T follicular helper cell (primary cell): ENCODE measurements at places on chromosomes 12 and 14.

DNA sequence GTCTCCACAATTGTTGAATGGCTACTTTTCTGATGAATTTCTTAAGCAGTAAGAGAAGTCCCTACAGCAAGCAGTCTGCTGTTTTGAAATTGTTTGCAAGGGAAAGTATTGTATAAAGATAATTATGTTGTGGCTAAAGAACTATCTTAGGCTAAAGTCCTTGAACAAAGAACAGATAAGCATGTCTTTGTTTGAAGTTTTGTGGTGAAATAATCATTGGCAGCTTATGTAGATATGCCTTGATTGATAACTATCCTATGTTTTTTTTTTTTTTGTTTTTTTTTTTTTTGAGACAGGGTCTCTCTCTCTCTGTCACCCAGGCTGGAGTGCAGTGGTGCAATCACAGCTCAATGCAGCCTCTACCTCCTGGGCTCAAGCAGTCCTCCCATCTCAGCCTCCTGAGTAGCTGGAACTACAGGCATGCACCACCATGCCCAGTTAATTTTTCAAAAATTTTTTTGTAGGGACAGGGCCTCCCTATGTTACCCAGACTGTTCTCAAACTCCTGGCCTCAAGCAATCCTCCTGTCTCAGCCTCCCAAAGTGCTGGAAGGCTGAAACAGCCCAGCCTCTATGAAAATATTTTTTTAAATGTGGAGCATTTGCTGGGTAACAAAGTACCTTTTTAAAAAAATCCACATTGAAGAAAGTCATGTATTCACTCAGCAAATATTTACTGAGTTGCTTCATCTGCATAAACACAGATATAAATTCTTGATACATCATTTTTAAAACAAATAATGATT, 80.8 kb downstream of the LLPH start:
- no peak for DNase-seq

DNA sequence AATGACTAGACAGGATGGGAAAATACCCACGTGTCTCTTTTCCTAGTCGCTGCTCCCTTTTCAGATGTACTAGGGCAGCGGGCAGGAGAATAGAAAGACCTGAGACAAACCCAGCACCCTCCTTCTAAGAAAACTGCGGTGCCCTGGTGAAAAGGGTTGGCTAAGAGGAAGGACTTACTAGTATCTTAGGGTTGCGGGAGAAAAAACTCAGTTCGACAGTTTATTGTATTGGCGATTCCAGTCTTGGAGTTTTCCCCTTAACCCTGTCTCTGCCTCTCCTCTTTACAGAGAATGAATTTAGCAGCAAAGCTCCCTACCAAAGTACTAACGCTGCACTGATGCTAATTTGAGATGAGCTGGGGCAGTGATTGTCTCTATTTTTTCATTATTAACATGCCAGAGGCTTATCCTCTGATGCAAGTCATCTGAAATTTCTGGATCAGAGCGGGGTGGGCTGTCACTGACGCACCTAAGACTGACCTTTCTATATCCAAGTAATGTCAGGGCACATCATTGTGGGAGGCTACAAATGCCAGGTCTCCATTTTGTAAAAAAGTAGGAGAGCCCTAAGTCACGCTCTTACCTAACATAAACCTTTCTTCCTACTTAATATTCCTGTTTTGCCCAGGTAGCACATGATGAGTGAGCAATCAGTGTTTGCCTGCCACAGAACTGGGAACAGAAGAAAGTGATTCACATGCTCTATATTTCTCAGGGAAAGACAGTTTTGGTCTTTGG, 916 bp upstream of the PAWR start:
- DNase-seq, result no peak

DNA sequence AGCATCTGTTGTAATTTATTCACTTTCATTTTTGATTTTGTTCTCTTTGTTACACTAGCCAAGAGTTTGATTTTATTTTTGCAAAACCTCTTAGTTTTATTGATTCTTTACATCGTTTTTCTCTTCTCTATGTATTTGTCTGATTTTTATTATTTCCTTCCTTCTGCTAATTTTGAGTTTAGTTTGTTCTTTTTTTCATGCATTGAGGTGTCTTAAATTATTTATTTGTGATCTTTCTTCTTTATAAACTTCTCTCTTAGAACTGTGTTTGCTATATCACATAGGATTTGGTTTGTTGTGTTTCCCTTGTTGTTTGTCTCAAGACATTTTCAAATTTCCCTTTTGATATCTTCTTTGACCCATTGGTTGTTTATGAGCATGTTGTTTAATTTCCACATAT, 51.7 kb upstream of the NFKBIA start:
- no peak for DNase-seq

DNA sequence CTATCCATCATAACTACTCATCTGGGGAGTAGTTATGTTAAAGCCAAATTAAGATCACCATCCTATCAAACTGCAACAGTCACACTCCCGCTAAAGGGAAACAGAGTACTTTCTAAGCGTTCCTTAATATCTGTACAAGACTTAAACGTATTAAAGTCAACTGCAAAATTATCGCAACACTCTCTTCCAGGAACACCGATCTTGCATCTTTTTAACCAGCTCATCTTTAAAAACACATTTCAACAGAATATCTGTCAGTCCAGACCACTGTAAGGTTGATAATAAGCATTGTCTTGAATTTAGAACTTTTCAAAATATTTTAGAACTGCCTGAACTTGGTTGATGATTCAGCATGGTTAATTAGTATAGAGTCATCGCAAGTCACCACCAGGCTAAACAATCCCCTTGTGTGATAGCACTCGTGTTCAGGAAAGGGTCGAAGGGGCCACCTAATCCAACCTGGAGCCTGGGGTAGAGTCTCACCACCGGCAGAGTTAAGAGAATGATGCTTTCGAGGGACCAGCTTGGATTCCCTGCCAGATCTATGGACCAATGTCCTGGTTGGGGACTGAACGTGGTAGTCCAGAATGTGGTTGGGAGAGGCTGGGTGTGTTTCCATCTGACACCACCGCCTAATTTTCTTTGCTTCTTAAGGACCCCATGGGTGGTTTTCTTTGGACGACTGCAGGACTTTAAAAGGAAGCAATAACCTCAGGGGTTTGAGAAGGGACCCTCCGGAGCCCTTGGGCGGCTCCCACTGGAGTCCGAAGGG, 890 bp downstream of the SPTLC2 start:
- no peak for DNase-seq

DNA sequence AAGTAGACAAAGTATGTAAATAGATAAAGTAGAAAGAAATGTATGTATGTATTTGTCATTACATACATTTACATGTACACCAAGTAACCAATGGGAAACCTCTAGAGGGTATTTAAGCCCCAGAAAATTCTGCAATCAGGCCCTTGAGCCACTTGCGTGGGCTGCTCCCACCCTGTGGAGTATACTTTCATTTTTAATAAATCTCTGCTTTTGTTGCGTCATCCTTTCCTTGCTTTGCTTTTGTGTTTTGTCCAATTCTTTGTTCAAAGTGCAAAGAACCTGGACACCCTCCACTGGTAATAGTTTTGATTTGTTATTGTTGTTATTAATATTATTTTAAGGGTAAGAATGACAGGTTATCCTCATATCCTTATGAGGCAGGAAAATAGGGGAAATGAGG, 21.8 kb downstream of the CAPS2 start:
- DNase-seq, result no peak

GRCh38 chr14:81430235-81430634, 30.1 kb upstream of the STON2 start:
- DNase-seq, result no peak

DNA sequence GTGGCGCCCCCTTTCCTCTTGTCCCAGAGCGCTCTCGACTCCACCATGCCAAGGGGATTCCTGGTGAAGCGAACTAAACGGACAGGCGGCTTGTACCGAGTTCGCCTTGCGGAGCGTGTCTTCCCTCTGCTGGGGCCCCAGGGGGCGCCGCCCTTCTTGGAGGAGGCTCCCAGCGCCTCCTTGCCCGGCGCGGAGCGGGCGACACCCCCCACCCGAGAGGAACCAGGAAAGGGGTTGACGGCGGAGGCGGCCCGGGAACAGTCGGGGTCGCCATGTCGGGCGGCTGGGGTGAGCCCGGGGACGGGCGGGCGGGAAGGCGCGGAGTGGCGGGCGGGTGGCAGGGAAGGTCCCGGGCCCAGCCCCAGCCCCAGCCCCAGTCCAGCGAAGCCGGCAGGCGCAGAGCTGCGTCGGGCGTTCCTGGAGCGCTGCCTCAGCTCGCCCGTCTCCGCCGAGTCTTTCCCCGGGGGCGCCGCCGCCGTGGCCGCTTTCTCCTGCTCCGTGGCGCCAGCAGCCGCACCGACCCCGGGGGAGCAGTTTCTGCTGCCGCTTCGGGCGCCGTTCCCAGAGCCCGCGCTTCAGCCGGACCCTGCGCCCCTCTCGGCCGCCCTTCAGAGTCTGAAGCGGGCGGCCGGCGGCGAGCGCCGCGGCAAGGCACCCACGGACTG, 376 bp downstream of the INSM2 start:
- no peak for DNase-seq

DNA sequence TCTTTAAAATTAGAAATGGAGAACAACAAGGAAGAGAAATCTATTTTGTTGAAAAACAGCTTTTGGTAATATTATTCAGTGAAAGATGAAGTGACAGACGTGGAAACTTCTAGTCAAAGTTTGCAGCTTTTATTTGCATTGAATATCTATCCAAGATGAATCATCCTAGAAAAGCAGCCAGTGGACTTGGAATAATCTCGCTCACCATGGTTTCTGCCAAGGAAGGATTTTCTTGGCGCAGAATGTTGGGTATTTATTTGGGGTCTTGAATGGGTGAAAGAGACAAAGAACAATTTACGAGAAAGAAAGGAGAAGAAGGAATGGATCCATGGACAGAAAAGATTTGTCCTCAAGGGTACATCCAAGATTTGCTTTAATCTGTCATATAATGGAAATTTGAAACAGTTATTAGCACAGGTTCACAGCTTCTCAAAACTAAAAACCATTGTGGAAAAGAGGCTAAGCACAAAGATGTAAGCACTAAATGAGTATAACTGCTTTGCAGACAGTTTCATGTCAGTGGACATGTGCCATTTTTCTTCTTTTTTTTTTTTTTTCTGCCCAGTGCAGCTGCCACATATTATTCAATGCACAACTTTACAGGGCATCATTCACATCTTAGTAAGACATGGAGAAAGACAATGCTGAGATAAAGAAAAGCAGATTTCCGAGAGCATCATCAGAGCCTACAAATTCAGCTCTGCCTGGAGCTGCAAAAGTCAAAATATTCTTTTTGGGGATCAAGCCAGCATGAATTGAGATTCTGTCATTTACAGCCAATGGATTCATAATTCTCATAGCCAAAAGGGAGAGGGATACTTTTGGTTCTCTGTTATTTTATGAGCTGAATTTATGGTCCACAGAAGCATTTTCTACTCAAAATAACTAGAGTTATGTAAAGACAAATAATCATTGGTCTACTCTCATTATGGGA, 333.7 kb downstream of the DAD1 start:
- no peak for DNase-seq

GRCh38 chr14:50668826-50669143, 679 bp upstream of the SAV1 start:
- DNase-seq, result no peak

- DNase-seq, result no peak
Observed at GRCh38 chr12:19465711-19466110, 26.4 kb downstream of the AEBP2 start.

DNA sequence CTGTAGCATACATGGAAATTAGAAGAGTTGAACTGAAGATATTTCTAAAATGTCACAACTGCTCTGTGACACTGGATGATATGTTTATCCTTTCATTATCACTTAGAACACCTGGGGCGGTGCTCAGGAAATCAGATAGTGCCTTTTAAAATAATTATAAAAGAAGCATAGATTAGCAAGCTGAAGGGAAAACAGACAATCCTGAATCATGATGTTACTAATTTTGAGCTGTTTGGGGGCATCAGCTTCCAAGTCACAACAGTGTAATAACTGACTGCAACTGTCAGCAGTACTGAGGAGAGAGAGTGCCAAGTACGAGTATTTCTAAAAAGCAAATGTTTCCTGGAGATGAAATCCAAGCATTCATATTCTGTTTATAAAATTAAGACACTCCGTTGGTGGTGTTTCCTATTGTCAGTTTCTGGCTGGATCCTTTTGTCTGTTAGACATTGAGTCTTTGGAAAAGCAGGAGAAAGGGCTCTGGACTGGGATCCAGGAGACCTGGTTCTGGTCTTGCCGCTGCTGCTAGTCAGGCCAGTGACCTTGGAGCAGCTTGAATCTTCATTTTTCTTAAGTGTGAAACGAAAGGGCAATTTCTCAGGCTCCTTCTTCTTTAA, 380.1 kb downstream of the EGLN3 start:
- no peak for DNase-seq
